ENCODE measurements at places on chromosomes 12 and 14.
A peak's percentile ranks its signal among the peaks of the same experiment; 100 is the strongest.

GRCh38 chr14:41062826-41063225, 543.9 kb upstream of the LRFN5 start:
- DNase-seq = no peak

DNA sequence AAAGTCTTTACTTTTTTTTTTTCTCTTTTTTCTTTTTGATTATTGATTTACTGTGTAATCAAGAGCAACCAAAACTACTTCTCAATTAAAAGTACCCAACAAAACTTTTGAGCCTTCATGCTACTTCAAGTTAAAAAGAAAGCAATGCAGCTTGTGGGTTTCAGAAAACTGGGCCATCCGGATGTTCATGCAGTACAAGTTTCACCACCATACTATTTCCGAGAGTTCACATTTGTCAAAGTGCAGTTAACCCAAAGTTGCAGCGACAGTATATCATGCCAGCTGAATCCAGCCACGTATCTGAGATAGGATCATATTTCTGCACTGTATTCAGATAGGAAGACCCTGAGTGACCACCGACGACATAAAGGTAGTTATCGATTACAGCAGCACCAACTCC, 33.0 kb downstream of the KLHL28 start:
- DNase-seq = no peak

DNA sequence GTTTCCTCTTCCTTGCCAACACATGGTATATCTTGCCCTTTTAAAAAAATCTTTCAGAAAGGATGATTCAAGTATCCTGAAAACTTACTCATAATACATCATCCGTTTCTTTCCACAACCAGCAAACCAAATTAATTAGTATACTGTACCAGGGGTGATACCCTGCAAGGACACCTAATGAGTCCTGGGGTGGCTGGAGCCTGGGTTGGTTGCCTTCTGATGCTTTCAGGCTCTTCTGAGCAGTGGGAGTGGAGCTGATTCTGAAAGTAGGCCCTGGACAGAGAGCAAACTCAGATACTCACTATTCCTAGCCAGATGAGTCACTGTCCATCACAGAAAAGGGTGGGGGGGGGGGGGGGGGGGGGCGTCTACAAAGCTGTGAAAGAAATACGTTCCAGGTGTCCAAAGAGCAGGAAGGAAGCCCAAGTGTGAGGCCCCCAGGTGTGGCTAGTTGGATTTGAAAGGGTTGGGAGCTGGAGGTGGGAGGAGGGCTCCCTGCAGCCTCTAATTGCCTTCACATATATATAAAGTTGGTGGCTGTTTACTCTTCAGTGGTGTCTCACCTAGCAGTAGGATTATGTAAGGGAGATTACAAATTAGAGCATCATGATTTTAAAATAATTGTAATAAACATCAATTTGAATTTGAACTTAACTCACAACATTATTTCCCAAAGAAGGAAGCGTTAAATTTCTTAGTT, 36.5 kb downstream of the FBXO33 start:
- DNase-seq = no peak

DNA sequence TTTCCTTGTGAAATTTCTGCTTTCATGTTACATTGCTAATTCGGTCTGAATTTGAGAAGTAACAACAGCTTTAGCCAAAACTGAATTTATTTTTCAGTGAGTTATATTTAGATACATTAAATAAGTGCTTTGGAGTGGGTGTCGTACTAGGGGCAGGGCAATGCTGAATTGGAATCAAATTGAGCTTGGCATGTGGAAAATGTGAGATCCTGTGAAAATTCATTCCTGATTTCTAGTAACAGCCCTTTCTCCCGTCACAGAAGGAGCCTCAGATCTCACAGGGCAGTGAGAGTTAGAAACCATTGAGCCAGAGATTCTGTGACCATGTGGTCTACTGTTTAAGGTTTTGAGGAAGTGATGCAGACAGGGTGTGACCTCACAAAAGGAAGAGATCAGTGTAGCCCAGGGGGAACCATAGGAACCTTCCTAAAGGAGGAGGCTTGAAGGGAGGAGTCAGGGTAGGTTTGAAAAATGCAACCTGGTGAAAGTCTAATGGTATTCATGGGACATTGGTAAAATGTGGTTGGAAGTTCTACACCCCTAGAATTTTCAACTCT, 1136.8 kb downstream of the AACS start:
- DNase-seq = no peak

- no peak for DNase-seq
Measured at GRCh38 chr14:28773176-28773575, 6.6 kb downstream of the FOXG1 start.

DNA sequence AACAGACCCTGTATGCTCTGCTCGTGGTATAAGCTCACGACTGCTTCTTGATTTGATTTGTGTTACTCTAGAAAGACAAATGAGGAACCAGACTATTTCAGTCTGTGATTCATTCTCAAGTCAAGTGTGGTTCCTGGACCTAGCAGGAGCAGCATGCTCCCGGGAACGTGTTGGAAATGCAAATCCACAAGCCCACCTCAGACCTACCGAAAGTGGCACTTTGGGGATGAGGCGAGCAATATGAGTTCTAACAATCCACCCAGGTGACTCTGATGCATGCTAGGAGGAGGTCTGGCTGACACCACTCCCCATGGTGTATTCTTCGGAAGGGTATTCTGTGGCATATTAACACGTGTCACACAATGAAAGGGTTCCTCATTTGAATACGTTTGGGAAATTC, 59.5 kb upstream of the TMX1 start:
- DNase-seq = no peak

- DNase-seq = no peak
Measured at GRCh38 chr12:111156304-111156703, 212.6 kb downstream of the PHETA1 start.

DNA sequence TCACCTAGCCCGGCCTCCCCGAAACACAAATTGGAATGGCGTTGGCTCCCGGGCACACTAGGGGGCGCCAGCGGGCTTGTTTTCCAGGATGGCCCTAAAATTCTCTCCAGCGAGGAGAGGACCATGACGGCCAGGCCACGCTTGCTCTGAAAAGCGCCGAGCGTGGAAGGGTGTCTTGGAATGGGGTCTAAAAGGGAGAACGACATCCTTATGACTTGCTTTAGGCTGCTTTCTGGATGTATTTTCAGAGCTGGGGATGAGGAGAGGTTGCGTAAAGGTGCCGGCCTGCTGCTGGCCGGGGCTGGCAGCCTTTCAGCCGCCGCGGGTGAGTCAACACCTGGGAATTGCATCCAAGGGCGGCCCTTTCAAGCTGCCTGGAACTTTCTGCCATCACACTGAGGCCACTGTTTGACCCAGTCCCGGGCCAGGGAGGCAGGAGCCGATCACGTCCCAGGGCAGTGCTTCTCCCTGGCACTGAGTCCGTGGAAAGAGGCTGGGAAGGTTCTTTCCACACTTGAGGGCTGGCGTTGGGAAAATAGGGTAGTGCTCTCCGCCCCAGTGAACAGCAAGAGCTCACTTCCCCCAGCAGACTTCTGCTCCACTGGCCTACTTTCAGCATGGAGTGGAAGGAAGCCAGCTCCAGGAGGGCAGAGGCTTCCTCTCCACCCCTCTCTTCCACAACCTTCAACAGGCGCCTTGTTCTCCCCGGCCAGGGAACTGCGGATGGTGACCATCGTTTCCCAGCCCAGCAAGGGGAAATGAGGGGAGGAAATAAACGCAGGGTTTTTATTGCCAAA, 216.2 kb downstream of the TTC8 start:
- DNase-seq = peak; percentile 85

- DNase-seq = no peak
Measured at GRCh38 chr14:87013583-87013982, 979.4 kb downstream of the GALC start.

DNA sequence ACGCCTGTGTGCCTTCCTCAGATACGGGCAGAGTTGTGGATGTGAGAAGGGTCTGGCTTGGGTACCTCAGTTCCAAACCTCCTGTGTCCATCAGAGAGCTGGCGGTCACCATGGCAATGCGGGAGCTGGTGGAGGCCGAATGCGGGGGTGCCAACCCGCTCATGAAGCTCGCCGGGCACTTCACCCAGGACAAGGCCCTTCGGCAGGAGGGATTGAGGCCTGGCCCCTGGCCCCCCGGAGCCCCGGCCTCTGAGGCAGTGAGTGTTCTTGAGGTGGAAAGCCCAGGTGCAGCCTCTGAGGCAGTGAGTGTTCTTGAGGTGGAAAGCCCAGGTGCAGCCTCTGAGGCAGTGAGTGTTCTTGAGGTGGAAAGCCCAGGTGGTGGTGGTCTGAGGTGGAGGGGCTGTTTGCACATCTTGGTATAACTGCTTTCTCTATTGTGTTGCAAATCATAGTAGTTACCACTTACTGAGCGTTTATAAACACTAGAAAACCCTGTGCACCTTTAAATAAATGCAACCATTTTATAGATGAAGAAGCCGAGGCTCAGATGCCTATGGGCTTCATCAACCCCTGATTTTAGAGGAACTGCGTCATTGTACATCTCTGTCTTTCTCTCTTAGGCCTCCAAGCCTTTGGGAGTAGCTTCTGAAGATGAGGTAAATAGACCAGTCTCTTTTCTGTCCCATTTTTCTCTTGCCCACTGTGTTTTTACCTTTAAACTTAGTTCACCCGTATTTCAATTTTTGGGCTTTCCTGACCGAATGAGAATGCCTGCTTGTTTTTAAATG, 976 bp downstream of the PEX5 start:
- DNase-seq = no peak

GRCh38 chr12:123139926-123140675, 10.8 kb downstream of the PITPNM2 start:
- no peak for DNase-seq

GRCh38 chr14:46197856-46198255, 453.7 kb downstream of the RPL10L start:
- no peak for DNase-seq

DNA sequence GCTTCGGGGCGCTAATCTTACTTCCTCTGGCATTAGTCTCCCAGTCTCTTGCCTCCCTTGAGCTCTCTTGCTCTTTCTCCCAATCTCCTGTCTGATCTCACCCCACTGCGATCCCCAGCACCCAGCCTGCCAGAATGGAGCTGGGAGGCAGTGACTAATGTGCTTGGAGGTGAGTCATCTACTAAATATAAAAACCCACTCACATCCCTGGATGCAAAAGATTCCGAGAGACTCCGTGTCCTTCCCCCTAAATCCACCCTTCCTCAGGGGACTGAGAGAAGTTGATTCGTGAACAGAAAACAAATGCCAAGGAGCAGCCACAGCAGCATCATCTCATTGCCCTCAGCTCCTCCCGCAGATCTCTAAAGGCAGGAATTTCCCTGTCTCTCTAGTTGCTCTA, 45.7 kb upstream of the KCNA5 start:
- DNase-seq = no peak

DNA sequence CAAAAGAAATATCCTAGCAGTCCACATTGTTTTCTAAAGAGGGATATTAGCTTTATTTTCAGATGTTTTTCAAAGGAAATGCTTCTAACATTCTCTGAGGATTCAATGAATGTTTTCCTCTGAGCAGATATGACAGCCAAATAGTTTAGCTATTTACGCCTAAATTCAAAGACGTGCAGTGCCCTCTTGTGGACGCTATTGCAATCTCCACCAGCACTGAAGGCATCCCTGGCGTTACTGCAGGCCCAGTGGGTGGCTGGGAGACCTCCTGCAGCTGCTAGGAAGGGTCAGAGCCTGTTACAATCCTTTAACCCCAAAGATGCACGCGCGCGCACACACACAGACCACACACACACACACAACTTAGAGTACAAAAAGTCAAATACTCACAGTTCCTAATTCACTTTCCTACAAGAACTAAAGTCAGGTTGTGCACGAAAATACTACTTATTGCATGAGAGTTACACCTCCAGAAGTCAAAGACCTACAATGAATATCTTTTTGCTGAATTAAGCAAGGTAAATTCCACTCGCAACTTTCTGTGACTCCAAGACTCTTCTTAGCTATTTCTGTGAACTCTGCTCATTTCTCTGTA, 589.3 kb upstream of the TMEM132C start:
- peak; percentile 43 for DNase-seq

GRCh38 chr12:25684070-25684469, 131.0 kb upstream of the LMNTD1 start:
- DNase-seq = no peak

GRCh38 chr12:18387706-18388105, 126.4 kb downstream of the PIK3C2G start:
- DNase-seq = no peak

DNA sequence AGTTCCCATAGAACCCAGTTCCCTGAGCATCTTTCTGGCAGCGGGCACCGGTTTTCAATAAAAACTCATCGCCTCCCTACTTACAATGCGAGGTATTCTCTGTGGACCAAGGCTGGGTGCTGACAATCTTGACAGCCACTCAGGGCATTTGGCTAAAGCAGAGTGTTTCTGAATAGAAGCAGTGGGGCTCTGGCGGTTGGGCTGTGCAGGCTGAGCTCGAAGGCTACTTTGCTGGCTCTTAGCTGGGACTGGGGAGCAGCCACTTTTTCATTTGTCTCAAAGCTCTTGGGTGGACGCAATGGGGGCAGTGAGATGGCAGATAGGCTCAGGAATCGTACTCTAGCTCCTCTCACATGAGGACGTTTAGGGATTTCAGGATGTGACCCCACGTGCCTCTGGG, 151.8 kb downstream of the UNC79 start:
- DNase-seq = no peak

DNA sequence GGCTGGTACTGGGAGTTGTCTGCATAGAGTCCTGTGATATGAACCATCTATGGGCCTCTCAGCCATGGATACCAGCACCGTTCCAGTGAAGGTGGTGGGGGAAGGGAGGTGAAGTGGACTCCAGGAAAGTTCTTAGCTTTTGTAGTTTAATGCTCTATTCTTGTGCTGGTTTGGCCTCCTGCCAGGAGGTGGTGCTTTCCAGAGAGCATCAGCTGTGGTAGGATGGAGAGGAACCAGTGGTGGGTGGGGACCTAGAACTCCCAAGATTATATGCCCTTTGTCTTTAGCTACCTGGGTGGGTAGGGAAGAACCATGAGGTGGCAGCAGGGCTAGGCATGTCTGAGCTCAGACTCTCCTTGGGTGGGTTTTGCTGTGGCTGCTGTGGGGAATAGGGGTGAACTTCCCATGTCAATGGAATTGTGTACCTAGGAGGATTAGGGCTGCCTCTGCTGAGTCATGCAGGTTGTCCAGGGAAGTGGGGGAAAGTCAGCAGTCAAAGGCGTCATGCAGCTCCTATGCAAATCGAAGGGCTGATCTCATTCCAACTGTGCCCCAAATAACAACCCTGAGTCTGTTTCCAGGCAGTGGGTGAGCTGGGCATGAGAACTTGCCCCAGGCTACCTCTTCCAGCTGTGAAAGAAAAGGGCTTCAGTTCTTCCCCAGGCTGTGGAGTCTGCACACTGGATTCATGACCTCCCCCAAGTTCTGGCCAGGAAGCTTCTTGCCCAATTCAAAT, 14.2 kb downstream of the GZMH start:
- DNase-seq = no peak

DNA sequence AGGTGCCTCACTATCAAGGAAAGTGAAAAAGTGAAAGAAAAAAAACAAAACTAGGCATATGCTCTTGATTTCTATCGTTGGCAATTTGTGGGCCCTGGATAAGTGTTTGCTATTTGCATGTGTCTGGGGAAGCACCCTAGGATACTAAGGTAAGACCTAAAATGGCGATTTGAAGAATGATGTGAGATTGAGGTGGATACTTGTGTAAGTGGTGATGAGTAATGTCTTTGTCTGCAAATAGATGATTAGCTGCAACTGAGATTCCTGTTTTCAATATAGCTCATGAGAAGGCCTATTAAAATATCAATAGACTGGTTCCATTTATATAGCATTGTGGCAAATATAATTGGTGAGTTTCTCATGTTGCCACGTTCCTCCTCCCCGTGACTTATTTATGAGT, 261.7 kb downstream of the NEDD1 start:
- DNase-seq = no peak

GRCh38 chr12:109730306-109731145, 16.9 kb downstream of the FAM222A start:
- no peak for DNase-seq

- no peak for DNase-seq
Measured at GRCh38 chr12:30514666-30515065, 181.0 kb downstream of the IPO8 start.

- DNase-seq = no peak
Measured at GRCh38 chr12:13169272-13169671, 27.3 kb upstream of the EMP1 start.
